ENCODE measurements at places on chromosomes 1 and 21.

DNA sequence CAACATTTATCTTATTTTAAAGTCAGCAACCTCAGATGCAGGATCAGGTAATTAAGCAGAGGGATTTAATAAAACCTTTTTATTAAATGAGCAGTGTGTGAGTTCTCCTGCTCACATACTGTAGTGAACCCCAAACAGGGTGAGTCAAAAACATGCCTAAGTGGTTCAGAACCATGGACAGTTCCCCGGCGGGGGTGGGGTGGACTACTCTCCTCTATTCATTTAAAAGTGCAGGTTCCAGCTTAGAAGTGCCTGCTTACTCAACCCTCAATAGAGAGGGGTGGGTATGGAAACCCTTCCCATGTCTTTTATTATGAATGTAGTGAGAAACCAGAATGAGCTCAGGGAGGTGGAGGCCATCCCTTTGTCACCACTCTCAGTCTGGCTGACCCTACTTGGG lies 397.9 kb downstream of the HHAT start:
- DNase-seq: no peak

GRCh38 chr1:7695497-7696117 lies 75.5 kb upstream of the VAMP3 start:
- DNase-seq: no peak

GRCh38 chr21:33168886-33169285 lies 60.9 kb upstream of the IFNAR2 start:
- DNase-seq: no peak

- no peak for DNase-seq
These were observed 125.9 kb downstream of the HFM1 start for GRCh38 chr1:91278754-91279153.

GRCh38 chr1:83697961-83698360 lies 301.0 kb downstream of the TTLL7 start:
- DNase-seq: no peak

DNA sequence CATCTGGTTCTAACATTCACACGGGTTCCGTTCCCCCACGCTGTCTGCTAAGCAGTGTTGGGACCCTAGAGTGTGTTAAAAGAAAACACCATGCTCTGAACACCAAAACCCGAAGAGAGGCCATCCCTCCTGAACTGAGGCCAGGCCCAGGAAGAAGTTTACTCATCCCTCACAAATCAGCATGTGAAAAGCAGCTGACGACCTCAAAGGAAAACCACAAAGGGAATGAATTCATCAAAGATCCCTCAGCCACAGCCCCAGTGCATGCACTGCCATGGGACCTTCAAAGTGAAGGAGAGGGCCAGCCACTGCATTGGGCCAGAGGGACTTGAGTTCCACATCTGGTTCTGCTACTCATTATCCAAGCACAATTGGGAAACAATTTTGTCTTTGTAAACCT lies 7.0 kb upstream of the PSEN2 start:
- DNase-seq: peak; percentile 78

DNA sequence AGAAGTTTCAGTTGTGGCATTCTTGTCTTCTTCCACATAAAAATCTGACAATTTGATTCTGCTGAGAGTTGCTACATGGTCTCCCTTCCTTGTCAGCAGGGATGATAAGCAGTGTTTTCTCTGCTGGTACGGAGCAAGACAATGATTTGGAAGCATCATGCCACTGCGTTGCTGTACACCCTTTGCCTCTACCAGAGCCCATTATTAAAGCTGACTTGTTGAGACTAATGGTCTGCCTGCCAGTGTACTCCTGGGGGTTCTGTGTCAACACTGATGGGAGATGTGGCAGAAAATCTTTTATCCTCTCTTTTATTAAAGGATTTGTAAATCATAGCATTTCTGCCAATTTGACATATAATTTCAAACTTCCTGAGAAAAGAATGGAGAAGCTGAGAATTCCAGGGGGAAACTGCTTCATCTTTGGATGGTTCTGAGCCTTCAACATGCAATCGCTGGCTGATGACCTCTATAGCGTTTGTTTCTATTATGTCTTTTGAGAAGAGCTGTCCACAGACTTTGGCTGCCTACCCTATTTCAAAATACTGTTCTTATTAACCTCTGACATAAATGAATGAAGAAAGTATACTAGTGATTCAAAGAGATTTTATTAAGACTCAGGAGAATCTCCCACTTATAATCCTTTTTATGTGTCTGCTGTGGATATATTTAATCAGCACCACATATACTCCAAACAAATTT lies 47.9 kb upstream of the DYNLT5 start:
- no peak for DNase-seq

GRCh38 chr21:31909153-31910073 lies 36.6 kb downstream of the HUNK start:
- DNase-seq: no peak

- no peak for DNase-seq
These were observed 23.9 kb upstream of the SAMD11 start for GRCh38 chr1:899636-900317.

DNA sequence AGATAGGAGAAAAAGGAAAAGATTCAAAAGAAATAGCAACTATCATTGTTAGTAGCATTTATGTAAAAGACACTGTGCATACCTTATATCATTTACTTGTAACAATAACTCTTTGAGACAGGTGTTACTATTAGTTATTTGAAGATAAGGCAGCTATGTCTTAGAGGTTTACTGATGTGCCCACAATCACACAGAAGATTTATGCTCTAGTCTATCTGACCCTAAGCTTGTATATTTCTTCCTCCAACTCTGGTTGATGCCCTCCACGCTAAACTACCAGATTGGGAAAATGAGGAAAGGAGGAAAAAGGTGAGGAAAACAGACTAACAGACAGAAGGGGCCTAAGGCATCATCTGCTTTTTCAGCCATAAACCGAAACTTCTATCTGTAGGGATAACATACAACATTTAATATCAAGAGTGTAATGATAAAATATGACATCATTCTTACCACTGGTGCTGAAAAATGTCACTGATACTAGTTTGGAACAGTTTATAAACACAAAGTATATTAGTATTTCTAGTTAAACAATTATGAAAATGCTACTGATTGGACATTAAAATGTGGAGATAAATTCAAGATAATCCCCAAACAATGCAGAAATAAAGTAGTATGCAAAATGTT lies 5.1 kb downstream of the COLGALT2 start:
- DNase-seq: no peak

DNA sequence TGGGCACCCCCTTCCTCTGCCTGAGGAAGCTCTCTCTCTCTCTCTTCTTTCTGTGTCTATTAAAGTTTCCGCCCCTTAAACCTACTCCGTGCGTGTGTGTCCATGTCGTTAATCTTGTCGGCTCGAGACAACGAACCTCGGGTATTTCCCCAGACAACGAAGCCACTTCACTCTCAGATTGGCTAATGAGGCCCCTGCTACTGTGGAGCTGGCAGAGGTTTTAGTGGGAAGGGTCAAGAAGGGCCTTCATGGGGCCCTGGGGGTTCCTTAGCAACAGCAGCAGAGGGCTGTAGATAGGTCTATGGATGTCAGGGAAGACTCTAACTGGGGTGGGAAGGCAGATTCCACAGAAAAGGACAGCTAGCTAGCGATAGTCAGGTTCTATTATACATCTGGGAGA lies 239.8 kb upstream of the RAB4A start:
- DNase-seq: no peak

- no peak for DNase-seq
These were observed 9.9 kb upstream of the B3GALT5 start for GRCh38 chr21:39602793-39603192.

GRCh38 chr1:33093004-33093403 lies 12.1 kb downstream of the AZIN2 start:
- no peak for DNase-seq

- DNase-seq: no peak
These were observed 85.7 kb downstream of the ITPKB start for GRCh38 chr1:226653311-226653921.

DNA sequence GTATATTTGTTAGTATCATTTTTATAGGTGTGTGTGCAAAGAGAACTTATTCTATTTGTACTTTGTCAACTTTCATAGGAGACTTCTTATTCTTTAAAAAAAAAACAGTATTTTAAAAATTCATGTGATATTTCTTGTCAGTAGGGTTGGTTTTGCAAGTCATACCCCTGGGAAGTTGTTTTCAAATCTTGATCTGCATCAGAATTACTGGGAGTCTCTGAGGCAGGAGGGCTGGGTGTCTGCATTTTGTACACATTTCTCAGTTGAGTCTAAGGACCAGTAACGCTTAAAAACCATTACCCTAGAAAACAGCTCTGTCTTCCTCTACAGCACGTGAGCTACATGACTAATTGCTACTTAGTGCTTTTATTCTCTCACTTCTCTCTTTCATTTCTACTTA lies 76.0 kb upstream of the CTTNBP2NL start:
- no peak for DNase-seq

DNA sequence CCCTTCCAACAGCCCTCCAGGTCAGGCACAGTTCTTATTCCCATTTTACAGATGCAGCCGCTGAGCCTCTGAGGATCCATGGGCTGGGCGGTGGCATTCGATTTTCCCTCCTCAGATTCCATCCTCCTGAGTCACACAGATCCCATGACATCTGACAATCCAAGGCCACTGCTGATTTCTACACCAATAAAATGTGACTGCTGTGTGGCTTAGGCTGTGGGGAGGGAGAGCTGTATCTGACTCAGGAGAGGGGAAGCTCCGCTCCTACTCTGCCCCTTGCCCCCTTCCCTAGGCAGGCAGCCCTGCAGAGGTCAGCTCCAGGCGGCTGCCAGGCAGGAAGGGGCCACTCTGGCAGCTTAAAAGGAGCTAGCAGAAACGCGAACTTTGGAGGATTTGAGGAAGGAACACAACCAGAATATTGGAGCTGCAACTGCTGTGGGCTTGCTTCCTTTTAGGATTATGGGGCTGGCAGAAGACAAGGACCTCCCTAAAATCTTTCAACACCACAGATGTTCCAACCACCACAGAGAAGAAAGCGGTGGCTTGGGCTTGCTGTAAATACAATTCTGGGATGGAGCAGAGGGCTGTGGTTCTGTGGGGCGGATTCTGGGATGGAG lies 50.0 kb downstream of the MRPL37 start:
- DNase-seq: peak; percentile 74

DNA sequence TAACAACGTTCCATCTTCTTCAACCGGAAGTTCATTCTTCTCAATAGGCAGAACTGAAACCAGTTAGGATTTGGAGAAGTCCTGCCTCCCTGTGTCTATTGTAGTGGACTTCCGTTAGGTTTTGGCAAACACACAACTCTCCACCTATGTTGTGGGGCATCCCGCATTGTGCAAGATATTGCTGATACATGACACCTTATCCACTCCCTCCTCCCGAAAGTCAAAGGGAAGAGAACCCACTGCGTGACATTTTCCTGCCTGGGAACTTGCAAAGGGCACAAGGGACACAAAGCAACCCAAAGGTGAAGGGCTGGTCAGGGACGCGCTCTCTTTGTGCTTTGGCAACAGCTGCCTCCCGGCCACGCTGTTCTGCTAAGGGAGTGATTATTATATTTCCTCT lies 164.8 kb downstream of the TPR start:
- DNase-seq: no peak

- DNase-seq: no peak
These were observed 56.3 kb downstream of the TBX15 start for GRCh38 chr1:118931876-118932275.
